Cardiac fibroblast (primary cell): ENCODE measurements at places on chromosomes 11 and 22.

DNA sequence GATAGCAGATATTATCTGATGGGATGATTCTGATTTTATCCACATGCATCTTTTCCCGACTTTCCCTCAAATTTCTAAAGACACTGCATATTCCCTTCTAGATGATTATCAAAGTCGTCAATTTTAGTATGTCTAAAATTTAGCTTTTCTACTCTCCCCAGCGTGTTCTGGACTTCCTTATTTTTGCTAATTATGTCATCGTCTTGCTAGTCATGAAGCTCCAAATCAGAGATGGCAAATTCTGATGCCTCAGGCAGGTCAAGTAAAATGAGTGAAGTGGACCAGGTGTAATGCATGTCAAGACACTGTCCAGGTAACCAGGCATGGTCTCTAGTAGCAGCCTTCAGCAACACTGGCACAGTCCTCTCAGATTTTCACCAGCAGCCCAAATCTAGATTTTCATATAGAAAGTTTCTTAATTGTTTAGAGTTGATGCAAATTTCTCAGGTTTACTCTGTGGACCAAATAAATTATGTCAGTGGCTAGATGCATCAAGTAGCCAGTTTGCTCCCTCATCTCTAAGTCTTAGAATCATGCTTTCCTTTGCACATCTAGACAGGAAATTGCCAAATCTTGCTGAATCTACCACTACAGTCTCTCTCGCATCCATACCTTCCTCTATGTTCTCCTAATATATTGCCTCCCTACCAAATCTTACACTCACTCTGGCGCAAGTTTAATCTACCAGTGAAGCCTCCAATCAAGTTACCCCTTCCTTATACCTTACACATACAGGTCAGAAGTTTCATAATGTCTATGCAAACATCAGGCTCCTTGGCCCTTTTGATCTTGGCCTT lies 10.6 kb downstream of the HSD17B12 start:
- DNase-seq = no peak

DNA sequence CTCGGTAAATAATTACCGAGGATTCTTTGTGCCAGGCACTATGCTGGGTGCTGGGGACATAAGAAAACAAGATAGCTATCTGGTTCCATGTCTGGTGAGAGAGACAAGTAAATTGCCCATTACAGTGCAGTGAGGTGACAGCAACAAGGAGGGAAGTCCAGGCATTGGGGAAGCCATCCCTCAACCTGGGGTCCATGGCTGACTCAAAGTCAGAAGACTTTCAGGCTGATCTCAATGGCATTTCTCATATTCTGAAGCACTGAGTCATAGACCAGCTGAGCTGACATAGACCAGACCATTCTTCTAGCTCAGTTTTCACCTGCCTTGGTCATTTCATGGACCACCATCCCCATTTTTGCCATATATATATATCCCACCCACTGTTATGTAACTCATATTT lies 158.8 kb downstream of the TTC17 start:
- no peak for DNase-seq

- DNase-seq = no peak
These were observed 199.0 kb upstream of the NECTIN1 start for GRCh38 chr11:119928047-119928446.

- no peak for DNase-seq
These were observed 10.9 kb downstream of the LINC01488 start for GRCh38 chr11:69492201-69492991.

DNA sequence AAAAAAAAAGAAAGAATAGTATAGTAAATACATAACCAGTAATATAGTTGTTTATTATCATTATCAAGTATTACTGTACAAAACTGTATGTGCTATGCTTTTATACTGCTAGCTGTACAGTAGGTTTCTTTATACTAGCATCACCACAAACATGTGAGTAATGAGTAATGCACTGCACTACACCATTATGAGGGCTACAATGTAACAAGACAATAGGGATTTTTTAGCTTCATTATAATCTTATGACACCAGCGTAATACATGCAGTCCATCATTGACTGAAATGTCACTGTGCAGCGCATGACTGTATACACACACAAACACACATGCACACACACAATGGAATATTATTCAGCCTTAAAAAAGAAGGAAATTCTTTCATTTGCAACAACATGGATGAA lies 111.5 kb upstream of the ZBED5 start:
- DNase-seq = no peak

DNA sequence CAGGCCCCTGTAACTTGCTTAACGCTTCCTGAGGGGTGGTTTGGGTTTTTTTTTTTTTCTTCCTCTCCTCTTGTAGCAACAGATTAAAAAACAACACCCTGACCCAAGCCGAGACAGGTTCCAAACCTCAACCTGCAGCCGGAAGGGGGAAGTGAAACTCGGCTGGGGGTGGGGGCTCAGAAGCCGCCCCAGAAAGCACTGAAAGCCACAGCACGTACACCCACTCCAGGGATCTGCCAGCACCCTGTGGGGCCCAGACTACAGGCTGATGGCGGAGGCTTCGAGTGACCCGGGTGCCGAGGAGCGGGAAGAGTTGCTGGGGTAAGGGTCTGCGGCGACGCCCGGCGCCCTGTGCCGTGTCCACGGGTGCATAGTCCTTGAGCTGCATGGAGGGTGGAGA lies at the start of gene LSP1:
TSS of gene LSP1 (plus strand) at position 208 of the 400 bp plus-strand sequence. CDS start at position 269, 61 bp downstream.
- DNase-seq = no peak

DNA sequence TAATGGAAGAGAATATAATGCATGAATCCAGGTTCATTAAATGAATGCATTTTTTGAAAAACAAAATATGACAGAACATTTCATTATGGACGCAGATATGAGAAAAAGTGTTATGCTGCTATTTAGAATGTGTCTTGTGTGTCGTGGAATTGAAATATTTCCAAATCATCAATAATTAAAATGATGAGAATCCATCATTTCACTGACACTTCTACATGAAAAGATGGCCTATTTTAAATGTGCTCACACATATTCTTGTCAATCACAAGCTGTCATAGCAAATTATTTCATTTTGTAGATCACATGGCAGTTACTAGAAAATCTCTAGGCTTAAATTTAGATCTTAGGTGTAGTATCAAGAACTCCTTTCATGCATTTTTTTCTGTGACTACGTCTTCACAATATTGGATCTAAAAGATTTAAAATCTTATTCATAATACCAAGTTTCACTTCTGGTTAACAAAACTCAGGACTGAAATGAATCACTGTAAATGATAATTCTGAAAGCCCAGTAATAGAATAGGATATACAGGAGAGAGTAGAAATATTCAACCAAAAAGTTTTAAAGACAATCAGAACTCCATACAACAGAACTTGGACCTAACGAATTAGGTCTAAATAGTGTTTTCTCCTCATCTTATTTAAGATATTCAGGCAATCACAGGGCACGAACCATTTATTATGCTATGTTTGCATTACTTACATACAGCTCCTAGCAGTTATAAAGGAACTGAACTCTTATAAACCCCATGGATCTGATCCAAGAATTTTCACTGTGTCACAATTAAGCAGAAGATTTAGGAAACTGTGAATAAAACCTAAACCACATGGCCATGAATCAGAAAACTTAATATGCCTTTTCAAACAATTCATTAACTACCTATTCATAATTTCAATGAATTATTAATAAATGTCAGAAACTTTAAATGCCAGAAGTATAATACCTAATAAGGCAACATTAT lies 67.7 kb downstream of the DCDC1 start:
- DNase-seq = no peak

DNA sequence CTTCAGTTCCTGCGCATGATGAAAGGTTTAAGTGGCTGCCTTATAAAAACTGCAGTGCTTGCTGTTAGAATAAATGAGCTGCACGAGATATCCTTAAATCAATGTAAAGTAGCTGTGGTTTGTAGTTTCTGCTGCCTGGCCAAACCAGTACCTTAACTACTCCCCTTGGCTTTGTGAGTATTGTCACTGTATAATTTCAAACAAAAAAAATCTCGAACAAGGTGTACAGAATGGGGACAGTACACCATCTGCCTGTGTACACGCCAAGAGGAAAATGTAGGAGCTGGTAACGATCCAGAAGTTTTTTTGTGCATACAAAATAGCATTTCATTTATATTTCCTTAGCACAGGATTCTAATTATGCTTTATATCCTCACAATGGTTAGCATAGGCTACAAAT lies 20.6 kb upstream of the NDUFC2 start:
- no peak for DNase-seq
